Muscle of back (tissue), 13 donors: ENCODE measurements at places on chromosomes 2 and 18.

DNA sequence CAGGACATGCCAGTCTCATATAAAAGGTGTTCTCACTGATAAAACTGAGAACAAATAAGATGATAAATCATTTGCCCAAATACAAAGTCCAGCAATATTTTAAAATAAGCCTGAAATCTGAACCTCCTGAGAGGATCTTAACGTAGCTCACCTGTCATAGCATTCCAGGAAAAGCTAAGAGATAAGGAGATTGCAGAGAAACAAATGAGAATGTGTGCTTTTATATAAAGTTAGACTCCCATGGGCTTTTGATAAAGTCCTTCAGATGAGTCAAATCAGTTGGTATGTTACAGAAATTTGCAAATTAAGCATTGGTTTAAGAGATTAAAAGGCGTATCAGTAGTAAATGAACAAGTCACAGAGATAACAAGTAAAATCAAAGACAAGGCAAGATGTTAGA is 452.9 kb upstream of the CHAC2 start:
- no peak for DNase-seq

- no peak for DNase-seq
Observed at GRCh38 chr2:6824962-6825361, 40.7 kb downstream of the CMPK2 start.

DNA sequence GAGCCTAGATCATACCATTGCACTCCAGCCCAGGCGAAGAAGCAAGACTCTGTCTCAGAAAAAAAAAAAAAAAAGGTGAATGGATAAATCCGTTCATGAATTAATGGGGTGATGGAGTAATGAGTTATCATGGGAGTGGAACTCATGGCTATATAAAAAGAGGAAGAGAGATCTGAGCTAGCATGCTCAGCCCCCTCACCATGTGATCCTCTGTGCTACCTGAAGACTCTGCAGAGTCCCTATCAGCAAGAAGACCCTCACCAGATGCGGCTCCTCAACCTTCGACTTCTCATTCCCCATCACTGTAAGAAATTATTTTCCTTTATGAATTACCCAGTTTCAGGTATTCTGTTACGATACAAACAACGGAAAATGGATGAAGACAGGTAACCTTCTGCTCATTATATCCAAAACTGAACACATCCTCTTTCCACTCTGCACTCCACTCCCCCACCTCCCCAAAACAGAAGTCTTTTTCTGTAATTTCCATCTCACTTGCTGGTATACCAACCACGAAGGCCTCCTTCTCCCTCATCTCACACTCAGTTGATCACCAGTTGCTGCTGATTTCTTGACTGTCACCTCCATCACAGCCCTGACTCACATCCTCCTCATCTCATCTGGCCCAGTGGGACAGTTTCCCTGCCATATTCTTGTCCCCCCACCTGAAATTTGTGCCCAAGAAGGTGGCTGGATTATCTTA is 8.8 kb downstream of the RETREG2 start:
- no peak for DNase-seq

DNA sequence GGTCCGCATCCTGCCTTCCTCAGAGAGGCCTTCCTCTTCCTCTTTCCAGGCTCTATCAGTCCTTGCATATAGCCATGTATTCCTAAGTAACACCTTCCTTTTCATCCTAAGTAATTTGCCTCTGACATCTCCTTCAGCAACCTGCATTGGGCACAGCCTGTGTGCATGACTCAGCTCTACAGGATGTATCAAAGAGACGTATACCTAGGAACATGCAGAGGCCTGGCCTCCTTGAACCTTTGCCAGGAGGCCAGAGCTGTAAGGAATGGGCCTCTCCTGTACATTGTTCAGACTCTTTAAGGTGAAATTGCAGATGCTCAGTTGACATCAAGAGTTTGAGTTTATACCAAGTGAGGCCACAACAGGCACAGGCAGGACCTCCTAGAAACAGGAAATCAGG is 76.0 kb upstream of the CELF4 start:
- DNase-seq, result no peak

DNA sequence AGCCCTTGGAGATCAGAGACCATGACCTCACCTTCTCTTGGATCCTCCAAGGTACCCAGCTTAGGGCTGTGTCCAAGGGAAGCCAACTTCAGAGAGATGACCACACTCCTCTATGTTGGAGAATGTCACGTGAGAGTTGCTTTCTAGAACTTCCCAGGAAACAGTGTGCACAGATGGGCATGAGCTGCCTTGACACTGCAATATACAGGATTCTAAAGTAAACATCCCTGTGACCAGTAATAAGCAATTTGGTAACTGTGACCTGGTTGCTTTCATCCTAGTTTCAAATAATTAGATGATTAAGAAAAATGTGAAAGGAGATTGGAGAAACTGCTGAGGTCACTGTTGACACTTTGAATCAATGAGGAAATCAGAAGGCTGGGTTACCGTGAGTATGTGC is 181.1 kb upstream of the EPAS1 start:
- no peak for DNase-seq

DNA sequence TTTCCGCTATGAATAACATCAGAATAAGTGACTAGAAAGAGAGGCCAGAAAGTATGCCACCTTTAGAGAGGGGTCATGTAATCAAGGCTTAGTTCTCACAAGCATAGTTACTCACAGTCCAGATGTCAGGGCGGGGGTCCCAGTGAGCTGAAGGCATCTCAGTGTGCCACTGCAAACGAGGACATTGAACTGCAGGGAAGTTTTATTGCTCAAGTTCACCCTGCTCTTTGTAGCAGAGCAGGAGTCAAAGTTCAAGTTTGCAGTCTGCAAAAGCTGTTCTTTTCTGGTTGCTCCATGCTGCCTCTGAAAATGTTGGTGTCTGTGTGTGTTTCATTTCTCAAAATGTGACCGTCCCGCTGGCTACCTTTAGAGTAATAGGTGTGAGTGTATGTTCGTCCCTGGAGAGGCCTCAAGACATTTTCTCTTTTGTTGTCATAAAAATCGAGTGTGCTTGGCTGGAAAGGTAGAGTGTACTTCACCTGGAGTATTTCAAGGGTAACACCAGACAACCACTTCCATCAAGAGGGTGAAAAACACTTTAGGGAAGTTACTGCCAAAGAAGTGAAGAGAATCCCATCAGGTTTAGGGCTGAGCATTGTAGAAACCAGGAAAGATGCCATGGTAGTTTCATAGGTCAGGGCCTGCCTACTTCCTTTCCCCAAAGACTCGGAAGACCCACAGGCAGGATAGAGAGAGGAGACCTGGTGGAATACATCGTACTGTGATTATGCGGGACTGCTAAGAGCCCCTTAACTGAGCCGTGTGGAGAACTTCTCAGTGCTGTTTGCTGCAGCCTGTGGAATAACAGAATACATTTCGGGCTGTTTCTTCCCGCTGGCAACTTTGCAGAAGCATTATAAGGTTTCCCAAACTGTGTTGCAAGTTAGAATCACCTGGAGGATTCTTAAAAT is 89.9 kb downstream of the LYPD6 start:
- no peak for DNase-seq

DNA sequence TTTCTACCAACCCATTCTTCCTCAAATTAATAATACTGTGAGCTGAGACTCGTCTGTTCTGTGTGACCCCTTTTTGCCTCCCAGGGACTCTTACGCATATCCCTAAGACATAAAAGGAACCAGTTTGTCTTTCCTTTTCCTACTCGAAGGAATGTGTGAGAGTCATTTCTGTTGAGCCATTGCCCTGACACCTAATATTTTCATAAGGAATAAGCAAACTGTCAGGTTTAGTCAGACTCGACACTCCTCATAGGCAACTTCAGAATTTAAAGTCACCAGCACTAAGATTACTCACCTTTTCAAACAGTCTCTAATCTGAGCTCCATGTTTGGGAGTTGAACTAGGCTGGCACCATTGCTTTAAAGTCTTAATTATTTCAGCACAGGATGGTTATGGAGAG is 305.5 kb downstream of the IKZF2 start:
- no peak for DNase-seq

- DNase-seq, result no peak
Observed at GRCh38 chr2:158970241-158970751, 1.9 kb downstream of the TANC1 start.

- no peak for DNase-seq
Observed at GRCh38 chr2:45979065-45979464, 318.1 kb upstream of the EPAS1 start.

GRCh38 chr2:138777996-138778395 is 2.2 kb downstream of the NXPH2 start:
- no peak for DNase-seq

DNA sequence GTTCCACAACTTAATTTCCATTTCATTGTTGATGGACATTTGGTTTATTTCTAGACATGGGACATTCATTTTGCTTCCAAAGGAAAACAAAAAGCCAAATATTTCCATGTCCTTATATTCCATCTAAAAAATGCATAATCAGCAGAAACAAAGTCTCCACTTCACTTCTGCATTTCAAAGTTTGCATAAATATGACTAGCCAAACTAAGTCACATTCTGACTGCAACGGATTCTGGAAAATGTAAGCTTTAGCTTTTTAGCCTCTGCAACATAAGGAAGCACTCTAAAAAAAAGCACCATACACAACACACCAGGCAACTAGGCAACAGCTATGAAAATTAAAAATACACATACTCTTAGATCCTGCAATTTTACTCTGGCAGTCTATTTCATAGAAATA is 135.3 kb downstream of the ETAA1 start:
- no peak for DNase-seq

DNA sequence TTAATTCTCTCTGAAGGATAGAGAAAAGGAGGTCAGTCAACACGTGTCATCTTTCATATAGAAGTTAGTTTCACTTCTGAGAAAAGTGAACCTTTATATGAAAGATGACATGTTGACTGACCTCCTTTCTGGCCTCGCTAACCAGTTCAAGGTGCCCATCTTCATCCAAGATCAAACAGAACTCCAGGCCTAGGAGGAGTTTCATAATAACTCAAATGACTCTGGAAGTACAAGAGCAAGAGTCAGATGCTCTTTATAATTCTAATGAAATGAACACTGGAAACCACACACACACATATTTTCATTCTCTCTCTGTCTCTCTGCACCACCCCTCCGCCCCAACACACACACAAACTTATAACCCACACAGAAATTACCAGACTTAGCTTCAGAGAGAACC is 16.3 kb downstream of the ANKRD44 start:
- DNase-seq, result no peak

DNA sequence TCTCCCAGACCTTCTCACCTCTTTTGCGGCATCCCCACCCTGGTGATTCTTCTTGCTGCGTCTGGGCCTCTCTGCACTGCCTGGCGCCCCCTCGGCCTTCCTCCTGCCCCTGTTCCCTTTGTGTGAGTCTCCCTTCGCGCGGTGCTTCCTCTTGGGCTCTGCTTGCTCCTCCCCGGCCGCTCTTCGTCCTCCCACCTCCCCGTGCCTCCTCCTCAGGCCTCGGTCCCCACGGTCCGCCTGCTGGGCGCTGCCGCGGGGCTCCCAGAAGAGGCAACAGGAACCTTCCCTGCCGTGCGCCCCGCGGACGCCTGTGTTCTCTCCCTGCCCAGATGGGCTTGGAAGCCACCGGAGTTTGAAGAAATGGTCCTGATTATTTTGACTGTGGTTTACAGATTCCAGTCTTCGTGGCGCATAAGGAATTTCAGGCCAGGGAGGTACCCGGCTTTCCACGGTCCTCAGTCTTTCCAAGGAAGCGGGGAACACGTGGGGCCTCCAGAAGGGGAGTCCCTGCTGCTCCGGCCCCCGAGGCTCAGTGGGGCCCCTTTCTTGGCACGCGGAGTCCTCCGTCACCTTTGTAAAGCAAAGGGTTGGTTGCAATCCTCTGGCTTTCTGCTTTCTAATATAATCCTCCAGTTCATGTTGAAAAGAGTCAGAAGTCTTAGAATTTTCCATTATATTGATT is 13.1 kb downstream of the RNU2-63P start:
- DNase-seq, result peak; percentile 39

GRCh38 chr18:13260935-13261640 is 42.5 kb downstream of the LDLRAD4 start:
- DNase-seq, result no peak

GRCh38 chr2:25251422-25252273 is 83.3 kb upstream of the POMC start:
- no peak for DNase-seq

GRCh38 chr2:11938196-11938595 is 191.8 kb downstream of the LPIN1 start:
- DNase-seq, result peak; percentile 29

- DNase-seq, result no peak
Observed at GRCh38 chr2:150339951-150340350, 147.5 kb downstream of the RND3 start.

GRCh38 chr18:21914739-21915319 is 174.2 kb downstream of the MIB1 start:
- peak; percentile 37 for DNase-seq

GRCh38 chr2:219675221-219675620 is 47.8 kb downstream of the SLC4A3 start:
- DNase-seq, result no peak

DNA sequence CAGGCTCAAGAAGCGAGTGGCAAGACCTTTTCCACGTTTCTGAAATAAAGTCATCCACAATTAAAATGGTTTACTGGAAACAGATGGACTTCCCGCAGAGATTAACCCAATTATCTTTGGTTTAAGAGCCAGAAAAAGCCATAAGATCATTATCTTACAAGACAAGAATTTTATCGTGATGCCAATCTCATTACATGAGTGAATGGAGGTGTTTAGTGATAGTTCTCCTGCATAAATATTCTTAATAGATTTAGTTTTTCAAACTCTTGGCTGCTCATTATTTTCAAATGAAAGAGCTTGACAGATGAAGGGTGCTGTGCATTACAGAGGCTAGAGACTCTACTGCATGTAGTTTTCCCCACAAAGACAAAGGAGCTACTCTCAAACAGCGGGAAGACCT is 1028.4 kb upstream of the PIK3C3 start:
- DNase-seq, result no peak

DNA sequence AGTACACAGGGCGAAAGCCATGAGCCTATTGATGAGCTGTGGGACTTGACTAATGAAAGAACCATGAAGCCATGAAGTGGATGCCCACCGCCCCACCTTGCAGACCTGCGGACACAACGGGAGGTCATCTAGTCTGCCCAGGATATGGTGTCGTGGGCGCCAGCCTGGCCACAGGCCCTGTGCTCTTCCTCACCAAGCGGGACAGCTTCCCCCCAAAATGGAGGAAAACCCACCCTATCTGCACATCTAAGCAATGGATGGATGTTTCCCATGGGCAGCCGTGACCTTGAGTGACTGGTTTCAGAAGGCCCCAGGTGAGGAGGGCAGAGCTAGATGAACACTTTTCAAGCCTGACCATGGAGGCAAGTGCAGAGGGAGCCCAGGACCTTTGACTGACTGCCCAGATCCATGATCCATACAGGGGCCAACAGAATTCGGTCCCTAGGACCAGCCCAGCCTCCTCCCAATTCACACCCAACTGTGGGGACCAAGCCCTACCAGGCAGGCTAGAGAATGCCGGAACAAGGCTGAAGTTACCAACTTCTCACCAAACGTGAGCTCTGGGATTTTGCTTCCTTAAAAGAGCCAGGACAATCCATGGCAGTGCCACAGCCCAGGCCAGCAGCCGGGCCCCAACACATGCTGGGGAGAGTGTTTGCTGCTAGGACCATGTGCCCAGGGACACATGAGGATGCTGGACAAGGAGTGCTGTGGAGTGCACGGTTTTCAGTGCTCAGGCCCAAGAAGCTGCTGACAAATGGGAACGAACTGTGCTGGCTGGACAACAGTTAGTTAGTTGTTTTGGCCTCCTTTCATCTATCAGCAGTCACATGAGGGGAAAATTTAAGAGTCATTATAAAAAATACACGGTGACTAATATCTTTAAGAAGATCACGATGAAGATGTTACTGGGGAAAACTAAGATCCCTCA is 249.4 kb downstream of the HDAC4 start:
- DNase-seq, result no peak
